Fibroblast of the conjunctiva (primary cell): ENCODE measurements at places on chromosomes 7 and 10.

GRCh38 chr10:46247808-46248569, 38.8 kb upstream of the ANTXRL start:
- no peak for DNase-seq

DNA sequence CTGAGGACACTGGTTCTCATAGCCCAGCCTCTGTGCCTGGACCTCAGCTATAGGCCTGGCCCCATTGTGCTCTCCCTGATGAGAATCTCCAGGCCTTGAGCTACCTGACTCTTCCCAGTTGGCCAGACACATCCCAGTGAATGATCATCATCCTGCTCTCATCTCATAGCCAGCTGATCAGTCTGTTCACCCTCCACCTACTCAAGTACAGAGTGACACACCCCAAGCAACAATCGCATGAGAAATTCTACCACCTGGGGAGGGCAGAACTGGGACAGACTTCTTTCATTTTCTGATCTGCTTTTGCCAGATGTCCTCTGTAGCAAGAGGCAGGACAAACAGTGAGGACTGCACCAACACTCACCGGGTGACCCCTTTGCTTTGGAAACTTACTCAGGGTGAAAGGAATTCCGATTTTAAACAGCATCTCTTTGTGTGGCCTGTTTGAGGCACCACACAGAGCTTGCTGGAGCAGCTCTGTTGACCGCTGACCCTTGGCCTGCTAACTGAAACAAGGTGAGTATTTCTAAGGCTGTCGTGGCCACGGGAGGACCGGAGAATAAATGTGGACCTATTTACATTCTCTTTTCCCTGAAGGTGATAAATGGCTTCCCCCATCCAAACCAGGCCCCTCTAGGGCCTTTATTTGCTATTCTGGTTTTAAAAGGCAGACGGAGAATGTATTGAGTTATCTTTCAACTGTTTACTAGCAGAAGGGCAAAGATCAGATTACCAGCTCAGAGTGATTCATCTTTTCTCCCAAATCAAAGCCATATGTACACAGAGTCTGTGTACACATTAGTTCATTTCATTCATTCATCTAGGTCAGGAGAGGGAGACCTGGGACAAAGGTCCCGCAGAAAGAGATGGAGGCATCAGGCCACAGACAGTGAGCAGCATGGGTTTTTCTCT, 181.4 kb upstream of the TNS3 start:
- peak; percentile 76 for DNase-seq

- DNase-seq, result no peak
Observed at GRCh38 chr7:123472750-123473445, 61.5 kb downstream of the IQUB start.

DNA sequence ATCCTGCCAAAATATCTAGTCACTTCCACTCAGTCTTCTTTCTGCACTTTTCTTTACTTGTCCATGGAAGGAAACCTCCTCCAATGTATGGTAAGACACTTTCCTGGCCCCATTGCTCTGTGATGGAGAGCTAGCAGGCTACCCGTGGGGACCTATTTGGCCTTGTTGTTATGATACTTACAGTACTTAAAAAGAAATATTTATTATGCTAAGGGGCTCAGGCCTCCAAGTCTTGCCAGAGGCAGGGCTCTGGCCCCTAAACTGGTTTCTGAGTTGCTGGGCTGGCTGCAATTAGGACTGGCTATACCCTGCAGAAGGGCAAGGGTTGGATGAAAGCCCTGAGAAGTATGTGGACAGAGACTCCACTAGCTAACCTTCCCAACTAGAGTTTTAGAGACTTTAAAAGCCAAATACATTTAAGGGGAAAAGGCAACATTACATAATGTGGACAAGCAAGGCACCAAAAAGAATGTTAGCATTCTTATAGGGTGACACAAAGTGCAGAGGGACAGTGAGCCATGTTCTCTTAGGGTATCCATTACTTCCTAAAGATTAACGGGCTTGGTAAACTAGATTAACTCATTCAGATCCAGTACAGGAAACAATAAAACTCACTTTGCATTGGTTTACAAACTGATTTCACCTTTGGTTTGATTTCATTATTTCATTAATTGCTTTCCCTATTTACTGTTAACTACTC, 84.9 kb upstream of the INHBA start:
- DNase-seq, result no peak

- DNase-seq, result no peak
Observed at GRCh38 chr7:47210281-47210854, 371.5 kb downstream of the TNS3 start.

DNA sequence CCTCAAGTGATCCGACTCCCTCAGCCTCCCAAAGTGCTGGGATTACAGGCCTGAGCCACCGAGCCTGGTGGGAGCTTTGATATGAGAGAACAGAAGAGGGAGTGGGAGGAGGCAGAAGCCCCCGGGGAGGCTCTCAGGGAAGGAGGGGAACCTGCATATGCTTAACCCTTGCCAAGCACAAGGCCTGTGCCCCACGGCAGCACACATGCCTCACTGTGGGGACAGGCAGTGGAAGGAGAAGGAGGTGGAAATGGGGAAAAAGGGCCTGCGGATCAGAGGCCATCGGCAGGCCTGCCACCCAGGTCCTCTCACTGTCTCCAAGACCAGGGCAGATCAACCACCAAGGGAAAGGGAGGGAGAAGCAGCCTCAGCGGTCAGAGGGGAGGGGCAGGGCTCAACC, 7.2 kb upstream of the GRID1 start:
- no peak for DNase-seq

- DNase-seq, result peak; percentile 53
Observed at GRCh38 chr10:116038259-116038658, 234.7 kb downstream of the GFRA1 start.

DNA sequence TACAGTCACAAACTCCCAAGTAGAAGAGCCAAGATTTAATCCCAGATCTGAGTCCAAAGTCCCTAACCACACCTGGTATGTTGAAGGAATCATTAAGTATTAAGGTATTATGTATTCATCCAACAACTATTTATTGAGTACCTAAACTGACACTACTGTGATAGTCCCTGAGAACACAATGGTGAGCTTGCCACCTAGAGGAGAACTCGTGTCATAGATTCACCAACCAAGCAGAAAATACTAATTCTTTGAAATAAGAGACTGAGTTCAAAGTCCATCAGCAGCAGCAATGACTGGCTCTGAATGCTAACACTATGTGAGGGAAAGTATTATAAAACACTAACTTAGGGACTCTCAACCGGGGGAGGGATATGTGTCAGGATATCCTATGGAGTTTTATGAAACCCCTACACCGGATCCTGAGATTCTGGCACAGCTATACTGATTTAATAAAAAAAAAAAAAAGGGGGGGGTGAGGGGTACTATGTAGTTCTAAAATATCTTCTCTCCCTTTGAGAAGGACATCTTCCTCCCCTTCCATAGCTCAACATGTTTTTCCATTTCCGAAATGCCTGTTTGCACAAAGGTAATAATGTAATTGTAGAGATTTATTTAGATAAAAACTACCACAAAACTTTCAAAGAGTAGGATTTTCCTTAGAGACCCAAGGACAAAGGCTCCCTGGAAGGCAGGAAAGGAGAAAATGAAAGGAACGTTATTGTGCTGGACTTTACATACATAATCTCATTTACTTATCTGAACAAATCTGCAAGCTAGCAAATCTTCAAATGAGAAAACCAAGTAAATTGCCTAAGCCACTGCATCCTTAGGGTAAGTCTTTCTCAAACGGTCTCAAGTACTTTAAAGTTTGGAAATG, 1.6 kb downstream of the NCOA4 start:
- peak; percentile 51 for DNase-seq

- DNase-seq, result no peak
Observed at GRCh38 chr7:48035967-48036478, 680 bp downstream of the C7orf57 start.

- DNase-seq, result peak; percentile 28
Observed at GRCh38 chr7:132577206-132578049, 1.2 kb upstream of the PLXNA4 start.

DNA sequence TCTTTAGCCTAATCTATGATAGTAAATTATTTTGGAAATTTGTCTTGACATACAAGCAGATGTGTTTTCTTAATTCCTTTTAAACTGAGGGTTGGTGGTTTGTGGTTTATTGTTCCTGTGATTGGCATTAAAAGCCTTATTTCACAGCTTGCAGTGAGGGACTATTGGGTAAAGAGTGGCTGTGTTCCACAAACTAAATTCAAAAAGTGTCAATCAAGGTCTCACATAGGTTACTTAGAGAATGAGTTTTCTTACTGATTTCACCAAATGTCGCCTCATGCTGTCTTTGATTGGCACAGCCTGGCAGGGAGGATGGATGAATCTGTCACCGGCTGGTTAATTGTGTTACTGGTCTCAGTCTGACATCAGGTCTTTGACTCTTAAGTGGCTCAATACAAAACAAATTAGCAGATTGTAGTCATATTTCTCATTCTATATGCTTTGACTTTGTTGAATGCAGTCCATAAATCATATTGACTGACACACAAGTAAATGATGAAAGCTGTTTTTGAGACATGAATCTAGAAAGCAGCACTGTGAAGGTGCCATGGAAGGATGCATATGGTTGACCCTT, 66.8 kb upstream of the CYP26C1 start:
- DNase-seq, result no peak

- DNase-seq, result no peak
Observed at GRCh38 chr7:157996359-157997079, 591.1 kb downstream of the PTPRN2 start.

DNA sequence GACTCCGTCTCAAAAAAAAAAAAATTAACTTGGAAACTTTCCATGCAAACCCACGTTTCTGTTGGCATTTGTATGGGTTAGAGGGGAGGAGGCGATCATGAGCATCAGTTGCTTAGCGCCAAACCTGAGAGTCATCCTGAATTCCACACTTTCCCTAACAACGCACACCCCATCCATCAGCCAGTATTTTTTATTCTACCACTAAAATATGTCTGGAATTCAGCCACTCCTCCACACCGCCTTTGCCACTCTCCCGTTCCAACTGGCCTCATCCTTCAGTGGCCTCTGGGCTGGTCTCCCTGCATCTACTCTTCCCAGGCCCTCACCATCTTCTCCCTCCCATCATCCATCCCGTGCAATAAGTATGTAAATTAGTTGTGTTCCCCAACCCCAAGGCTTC, 4.7 kb upstream of the LMBR1 start:
- no peak for DNase-seq

GRCh38 chr7:26035552-26035951, 116.4 kb upstream of the NFE2L3 start:
- DNase-seq, result no peak

- DNase-seq, result peak; percentile 88
Observed at GRCh38 chr10:3452173-3452626, 279.6 kb upstream of the PITRM1 start.

GRCh38 chr10:9944690-9945089, 1073.0 kb upstream of the CELF2 start:
- DNase-seq, result no peak

- no peak for DNase-seq
Observed at GRCh38 chr7:28224675-28225074, 44.1 kb upstream of the JAZF1 start.

DNA sequence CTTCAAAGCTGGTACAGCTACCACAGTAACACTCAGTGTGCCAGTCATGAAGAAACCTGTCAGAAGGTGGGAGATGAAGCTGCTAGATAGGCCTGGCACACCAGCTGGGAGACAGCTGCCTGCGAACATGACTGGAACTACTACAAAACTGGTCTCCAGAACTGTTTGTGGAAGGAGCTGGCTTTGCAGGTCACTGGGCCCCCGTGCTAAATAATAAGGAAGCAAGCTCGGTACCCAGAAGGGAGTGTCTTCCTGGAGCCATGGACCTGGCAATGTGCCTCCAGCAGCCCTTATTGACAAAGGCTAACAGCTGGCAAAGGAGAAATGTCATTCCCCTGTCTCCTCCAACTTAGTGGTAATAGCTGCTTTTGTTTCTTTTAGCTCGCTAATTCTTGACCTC, 1217.6 kb upstream of the LRRN3 start:
- DNase-seq, result no peak

- DNase-seq, result no peak
Observed at GRCh38 chr10:17412323-17412722, 42.1 kb downstream of the ST8SIA6 start.

DNA sequence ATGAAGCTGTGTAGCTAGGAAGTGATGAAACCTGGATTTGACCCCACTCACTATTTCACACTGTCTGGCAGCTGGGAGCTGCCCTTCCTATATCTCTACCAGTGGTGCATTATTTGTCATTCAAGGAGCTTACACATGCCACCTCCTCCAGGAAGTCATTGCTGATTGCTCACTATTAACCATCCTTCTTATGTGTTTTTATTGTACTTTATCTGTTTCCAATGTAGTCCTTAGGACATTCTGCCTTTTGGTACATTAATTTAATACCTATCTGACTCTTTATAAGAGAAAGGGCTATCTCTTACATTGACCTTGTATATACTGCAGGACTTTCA, 31.0 kb downstream of the HHEX start:
- DNase-seq, result no peak

DNA sequence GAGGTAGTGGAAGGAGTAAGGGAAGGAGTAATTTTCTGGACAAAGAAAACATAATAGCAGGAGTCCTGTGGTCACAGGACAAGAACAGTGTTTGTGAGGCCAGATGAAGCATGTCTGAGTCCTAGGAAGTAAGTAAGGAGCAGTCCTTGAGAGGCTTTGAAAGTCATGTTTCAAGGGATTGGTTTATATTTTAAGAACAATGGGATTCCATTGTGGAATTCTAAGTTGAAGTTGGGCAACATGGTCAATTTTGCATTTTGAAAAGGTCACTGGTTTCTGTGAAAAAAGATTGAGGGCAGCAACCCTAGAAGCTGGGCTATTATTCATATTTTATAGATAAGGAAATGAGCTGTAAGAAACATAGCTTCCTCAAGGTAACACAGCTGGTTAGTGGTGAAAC, 10.8 kb upstream of the SLC25A28 start:
- no peak for DNase-seq

DNA sequence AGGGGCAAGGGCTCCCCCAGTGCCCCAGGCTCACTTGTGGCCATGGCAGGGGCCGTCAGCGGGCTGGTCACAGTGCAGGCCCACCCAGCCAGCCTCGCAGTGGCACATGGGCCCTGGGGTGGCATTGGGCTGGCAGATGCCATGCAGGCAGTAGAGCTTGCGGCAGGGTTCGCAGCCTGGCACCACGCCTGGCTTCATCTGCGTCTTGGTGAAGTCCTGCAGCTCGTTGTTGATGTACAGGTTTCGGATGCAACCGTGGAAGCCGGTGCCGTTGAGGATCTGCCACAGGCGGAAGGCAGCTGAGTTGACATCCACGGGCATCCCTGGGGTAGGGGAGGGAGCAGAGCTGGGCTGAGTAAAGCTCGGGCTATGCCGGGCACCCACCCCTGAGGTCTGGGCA, 170.6 kb downstream of the LCOR start:
- no peak for DNase-seq
